SK-N-SH (cell line): ENCODE measurements at places on chromosomes 7 and 10.

DNA sequence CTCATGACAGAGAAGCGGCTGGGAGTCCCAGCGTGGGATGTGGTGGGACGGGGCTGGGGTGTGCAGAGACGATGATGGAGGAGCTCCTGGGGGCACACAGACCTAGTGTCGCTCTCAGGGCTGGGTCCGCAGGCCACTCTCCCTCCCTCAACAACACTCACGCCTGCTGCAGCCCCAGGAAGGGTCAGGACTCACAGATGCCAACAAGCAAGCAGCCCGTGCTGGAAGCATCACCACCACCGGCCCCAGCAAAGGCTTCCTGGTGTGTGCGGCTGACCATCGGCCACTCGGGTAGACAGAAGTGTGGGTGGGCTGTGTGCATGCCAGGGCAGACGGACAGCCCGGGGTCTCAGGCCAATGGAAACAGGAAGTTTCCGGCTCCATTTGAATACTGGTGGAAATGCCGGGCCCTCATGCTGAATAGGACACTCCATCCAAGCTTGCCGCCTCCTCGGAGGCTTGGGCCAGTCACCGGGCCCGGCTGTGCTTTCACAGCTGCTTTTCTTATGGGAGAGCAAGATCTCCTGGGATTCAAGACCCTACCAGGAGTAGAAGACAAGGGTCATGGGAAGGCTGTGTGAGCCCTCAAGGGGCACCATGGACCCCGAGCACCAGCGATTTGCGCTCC lies 178.1 kb downstream of the ELFN1 start:
- DNase-seq = no peak

- DNase-seq = no peak
These were observed 173.2 kb upstream of the PPP2R2D start for GRCh38 chr10:131727560-131727959.

DNA sequence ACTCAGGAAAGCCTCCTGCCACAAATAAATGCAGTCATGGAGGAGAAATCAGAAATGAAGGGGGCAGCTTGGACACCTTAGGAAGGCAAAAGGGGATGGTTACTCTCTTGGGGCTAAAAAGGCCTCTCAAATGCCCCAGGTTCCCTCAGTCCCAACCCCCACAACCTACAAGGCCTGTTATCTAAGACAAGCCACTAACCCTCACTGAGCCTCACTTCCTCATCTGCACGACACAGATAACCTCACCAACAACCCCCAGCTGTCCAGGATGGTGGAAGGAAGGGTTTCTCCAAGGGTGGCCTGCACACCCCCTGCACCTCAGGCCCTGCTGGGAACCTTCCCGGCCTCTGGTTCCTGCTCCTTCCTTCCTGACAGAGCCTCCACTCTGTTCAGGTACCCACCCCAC lies 29.2 kb downstream of the SORBS1 start:
- no peak for DNase-seq

DNA sequence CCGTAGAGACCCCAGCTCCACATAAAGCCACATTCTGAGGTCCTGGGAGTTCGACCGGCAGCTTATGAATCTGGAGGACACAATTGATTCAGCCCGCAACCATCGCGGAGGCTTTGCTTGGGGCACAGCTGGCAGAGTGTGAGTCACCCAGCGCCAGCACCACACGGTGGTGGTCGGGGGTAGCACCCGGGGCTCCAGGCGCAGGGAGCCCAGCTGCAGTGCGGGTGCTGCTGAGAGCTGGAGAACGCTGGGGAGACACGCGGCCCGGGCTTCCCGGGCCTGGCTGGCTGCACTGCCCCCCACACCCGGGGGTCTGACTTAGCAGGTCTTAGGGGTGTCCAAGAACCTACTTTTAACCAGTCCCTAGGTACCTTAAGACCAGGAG lies 87.9 kb downstream of the PAXIP1 start:
- peak; percentile 81 for DNase-seq

DNA sequence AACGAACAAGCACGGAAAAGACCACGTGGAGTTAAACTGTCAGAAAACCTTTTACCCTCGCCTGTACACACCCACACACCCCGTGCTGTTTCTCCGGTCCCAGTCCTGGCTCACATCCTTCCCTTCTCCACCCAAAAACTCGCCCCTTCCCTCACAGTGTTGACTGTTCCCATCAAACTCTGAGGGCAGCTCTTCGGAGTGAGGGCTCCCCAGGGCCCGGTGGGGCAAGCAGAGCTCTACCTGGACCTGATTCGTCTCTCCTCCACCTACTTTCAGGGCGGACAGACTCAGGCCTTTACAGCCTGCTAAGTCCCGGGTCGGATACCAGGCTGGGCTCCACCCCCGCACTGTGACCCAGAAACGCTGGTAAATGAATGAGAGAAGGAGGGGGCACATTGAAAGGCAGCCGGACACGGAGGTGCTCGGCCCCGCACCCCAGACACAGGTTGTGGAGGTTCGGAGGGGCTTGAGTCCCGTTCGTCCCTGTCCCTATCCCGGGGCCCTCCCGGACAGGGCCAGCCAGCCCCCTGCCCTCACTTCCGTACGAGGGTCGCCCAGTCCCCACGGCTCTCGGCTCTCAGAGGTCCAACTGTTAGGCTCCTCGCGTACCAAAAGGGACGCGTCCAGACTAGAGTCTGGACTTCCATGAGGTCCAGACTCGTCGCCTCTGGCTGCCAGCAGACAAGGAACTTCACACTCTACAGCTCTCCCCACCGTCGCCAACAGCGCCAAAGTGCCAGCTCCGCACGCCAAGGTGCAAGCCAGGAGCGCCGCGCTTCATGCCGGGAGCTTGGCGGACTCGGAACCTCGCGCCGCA lies 31.7 kb upstream of the ASL start:
- DNase-seq = no peak
